ENCODE measurements at places on chromosomes 3 and 15.
A peak's percentile ranks its signal among the peaks of the same experiment; 100 is the strongest.

- no peak for DNase-seq
Measured at GRCh38 chr3:113825090-113825489, 13.5 kb upstream of the GRAMD1C start.

- DNase-seq = no peak
Measured at GRCh38 chr3:71299160-71299559, 284.4 kb downstream of the FOXP1 start.

GRCh38 chr3:184783319-184783718 is 28.6 kb upstream of the VPS8 start:
- no peak for DNase-seq

- DNase-seq = no peak
Measured at GRCh38 chr3:151753846-151754245, 20.1 kb downstream of the AADACL2 start.

- DNase-seq = no peak
Measured at GRCh38 chr15:41921167-41921566, 27.3 kb upstream of the SPTBN5 start.

- DNase-seq = no peak
Measured at GRCh38 chr3:43190670-43191069, 84.8 kb upstream of the POMGNT2 start.

GRCh38 chr3:58179235-58180098 is 31.3 kb downstream of the DNASE1L3 start:
- DNase-seq = no peak

GRCh38 chr15:80183306-80183705 is 30.5 kb downstream of the FAH start:
- DNase-seq = no peak

- DNase-seq = no peak
Measured at GRCh38 chr3:111732252-111732879, 126.7 kb upstream of the PHLDB2 start.

- no peak for DNase-seq
Measured at GRCh38 chr3:32818229-32818969, 602 bp downstream of the TRIM71 start.

- DNase-seq = no peak
Measured at GRCh38 chr3:21158861-21159542, 592.0 kb downstream of the ZNF385D start.

DNA sequence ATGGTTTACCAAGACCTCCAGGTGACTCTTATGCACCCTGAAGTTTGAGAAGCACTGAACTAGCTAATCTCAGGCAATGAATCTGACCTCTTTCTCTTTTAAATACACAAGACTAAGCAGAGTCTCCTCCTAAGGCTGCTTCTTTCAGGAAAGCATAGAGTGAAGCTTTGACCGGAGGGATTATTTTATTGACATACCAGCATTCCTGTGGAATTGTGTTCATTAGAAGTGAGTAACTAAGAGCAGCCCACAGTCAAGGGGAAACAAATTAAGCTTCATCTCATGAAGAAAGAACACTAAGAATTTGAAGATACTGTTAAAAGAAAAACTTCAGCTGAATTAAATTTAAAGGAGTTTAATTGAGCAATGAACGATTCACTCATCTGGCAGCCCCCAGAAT is 963.5 kb downstream of the NTRK3 start:
- no peak for DNase-seq

GRCh38 chr3:31157893-31158620 is 263.6 kb upstream of the GADL1 start:
- no peak for DNase-seq

DNA sequence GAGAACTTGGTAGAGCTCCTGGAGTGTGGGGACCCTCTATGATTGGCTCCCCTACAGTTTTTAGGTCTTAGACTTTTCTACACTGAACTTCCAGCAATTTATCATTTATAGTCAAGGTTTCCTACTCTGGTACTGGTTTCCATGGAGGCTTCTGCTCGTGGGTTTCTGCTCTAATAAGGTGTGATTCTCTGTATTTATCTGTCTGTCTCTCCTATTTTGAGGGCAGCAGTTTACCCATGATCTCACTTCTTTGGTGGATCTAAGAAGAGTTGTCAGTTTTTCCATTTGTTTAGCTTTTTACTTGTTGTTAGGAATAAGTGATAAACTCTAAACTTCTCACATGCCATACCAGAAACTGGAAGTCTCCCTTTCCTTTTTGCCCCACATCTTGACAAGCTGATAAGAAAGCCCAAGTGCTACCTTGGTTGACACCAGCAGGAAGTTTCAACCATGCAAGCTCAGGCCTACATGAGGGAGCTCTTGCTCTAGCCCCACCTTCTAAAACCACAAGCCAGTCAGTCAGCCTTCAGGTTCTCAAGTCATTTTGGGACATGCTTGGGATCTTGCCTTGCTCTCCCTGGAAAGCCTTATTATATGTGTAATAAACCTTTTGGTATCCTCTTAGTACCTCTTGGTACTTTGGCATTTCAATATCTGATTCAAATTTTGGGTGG is 10.0 kb downstream of the TIMMDC1 start:
- DNase-seq = no peak

DNA sequence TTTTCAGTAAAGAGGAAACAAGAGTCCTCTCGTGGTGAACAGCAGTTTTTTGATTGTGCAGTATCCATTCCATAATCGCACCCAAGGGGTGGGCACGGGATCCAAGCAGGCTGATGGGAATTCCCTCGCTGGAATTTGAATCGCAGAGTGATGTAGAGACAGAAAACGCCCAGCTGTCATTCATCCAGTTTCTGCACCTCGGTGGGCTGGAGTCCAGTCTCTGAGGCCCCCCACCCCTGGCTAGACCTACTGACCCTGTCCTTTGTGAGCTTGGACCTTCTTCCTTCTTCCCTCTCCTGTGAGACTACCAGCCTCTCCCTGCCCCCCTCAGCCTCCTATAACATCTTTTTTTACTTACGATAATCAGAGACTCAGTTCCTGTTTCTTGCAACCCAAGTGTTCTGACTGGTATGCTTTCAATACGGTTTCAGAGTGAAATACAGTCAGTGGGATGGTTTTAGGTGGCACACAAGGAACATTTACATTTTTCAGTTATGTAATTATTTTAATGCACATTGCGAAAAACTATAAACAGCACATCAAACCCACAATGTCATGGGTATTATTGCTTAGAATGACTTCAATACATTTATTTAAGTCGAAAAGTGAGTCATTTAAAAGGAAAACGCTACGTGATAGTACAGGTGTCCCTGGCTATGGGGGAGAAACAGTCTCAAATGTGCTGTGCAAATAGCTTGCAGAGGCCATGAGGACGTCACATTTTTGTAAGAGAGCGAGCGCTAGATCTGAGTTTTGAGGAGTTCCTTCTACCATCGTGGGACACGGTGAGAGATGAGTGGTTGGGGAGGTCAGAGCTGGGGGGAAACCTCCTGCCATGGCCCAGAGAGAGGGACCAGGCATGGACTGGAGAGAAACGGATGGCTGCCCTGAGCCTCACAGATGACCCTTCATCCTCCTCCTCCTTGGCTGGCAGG is 37.5 kb upstream of the CHST2 start:
- DNase-seq = no peak

- DNase-seq = no peak
Measured at GRCh38 chr3:194785315-194785714, 99.6 kb downstream of the FAM43A start.

DNA sequence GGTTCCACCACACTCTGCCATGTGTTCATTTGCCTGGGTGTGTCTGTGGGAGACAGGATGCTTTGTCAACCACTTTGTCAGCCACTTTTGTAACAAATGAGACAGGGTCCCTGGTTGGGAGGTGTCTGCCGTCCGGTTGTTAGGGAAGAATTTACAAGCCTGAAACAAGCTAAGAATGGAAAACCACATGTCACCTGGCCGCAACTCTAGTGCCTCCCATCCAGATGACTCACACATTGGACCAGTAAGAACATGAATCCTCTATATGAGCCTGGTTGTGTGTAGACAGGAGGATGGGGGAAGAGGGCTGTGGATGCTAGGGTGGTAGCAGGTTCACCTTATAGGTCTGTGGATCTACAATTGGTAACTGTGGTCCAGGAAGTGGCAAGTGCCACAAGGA is 335.3 kb downstream of the CLSTN2 start:
- no peak for DNase-seq

GRCh38 chr3:11602886-11603527 is 40.7 kb downstream of the VGLL4 start:
- DNase-seq = no peak

DNA sequence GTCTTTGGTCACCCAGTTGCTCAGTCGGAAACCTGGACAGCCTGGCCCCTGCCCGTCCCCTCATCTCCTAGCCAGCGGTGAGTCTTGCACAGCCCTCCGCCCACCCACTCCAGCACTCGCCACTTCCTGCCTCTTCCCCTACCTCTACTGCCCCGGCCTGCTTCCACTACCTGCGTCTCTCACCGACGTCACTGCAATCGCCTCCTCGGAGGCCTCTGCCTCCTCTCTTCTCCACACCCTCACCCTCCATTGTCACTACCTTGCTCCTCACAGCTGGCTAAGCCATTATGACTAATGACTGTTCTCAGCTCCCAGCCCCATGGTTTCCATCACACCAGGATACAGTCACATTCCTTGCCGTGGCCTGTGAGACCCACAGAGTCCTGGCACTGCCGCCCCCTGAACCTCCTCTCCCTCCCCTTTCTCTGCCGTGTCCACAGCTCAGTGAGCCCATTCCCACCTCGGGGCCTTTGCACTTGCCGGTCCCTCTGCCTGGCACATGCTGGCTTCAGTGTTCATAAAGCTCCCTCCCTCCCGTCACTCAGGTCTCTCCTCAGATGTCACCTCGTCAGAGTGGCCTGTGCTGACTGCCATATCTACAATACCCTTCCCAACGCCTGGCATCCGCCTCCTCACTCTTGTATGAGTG is 104.8 kb downstream of the FBLN2 start:
- DNase-seq = no peak

- no peak for DNase-seq
Measured at GRCh38 chr3:45253316-45253715, 27.2 kb upstream of the TMEM158 start.

GRCh38 chr3:157134620-157135191 is 25.2 kb downstream of the CCNL1 start:
- no peak for DNase-seq

GRCh38 chr15:89936051-89936785 is 23.5 kb upstream of the ARPIN start:
- DNase-seq = no peak

GRCh38 chr15:35936284-35936683 is 390.3 kb upstream of the DPH6 start:
- no peak for DNase-seq

- no peak for DNase-seq
Measured at GRCh38 chr15:36497901-36498300, 81.5 kb upstream of the CDIN1 start.

DNA sequence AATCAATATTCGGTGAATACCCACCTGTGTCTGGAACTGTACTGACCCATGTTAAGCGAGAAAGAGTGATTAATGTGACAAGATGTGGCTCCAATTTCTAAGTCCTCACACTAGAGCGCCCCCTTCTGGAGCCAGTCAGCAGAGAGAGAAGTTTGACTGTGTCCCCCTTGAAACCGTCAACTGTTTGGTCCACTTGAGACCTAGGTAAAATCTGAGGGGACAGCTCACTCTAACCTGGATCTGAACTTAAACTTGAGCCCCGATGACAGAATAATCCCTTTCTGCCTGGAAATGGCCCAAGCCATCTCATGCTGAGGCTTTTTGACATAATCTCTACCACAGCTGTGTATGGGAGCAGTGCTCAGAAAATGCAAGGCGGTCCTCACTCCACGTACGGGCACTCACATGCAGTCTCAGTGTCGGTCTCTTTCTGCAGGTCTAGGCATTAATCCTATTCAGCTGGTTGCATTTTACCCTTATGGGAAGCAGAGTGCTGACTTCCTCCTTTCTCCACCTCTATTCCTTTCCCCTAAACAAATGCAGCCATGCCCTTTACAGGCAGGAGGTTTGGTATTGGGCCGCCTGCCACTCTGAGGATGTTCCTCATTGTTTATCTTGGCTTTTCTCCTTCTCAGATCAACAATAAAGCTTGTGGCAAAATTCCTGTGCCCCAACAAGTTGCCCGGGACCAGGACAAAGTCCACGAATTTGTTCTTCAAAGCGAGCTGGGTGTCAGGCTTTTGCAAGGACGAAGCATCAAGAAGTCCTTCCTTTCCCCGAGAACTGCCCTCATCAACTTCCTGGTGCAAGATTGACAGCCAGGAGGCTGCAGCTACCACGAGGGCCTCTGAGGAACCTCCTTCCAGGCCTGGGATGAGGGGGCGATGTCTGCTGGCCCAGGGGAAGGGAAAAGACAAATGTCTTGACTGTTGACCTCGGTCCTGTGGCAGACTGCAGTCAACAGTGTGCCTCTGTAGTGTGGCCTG is 47.5 kb upstream of the LIMD1 start:
- peak; percentile 19 for DNase-seq

DNA sequence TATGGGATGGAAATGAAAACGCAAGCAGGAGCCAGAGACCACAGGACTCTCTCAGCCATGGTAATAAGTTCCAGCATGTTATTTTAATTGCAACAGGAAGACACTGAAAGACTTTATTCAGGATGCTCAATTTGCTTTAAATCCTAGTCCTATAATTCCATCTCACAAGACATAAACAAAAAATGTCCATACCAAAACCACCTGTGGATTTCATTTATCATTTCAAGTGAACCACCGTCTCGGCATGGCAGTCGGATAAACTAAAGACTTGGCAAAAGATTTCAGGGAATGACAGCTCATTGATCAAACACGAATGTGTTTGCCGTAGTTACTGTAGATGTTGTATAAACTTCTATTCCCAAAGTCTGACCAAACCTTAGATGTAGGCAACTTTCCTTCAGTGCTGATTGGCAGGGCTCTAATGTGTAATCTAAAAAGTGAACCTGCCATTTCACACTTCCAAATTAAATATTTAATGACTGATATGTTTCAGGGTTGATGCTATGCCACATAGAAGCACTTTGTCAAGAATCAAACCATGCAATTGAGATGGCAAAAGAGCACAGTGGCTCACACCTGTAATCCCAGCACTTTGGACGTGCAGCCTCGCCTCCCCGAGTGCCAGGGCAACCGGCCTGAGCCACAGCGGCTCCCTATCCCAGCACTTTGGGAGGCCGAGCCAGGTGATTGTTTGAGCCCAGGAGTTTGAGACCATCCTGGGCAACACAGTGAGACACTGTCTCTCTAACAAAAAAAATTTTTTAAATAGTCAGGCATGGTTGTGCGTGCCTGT is 331.7 kb downstream of the MAGI1 start:
- no peak for DNase-seq

DNA sequence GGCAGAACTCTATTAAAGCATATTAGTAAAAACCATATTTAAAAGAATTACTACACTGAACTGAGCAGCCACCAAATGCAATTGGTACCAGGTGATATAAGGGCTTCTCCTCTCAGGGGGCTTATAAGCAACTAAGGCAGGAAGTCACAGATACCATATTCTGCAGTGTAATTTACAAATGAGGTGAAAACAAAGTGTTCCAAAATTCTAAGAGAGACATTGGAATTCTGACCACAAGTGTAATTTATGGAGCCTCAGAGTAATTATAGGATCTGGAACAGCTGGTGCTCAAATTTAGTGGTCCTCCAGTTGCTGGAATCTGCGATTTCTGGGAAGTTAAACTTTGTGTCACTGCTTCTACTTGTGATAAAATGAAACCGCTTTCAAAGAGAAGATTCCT is 3.1 kb upstream of the NR1I2 start:
- no peak for DNase-seq

GRCh38 chr3:143811602-143812001 is 36.7 kb downstream of the SLC9A9 start:
- DNase-seq = no peak

- DNase-seq = no peak
Measured at GRCh38 chr3:33417066-33417673, 23.0 kb downstream of the UBP1 start.

GRCh38 chr15:75809986-75810750 is 33.1 kb upstream of the UBE2Q2 start:
- no peak for DNase-seq

- DNase-seq = no peak
Measured at GRCh38 chr15:68289057-68289456, 11.5 kb downstream of the FEM1B start.
